ENCODE measurements at places on chromosomes 5 and 9.
A peak's percentile ranks its signal among the peaks of the same experiment; 100 is the strongest.

DNA sequence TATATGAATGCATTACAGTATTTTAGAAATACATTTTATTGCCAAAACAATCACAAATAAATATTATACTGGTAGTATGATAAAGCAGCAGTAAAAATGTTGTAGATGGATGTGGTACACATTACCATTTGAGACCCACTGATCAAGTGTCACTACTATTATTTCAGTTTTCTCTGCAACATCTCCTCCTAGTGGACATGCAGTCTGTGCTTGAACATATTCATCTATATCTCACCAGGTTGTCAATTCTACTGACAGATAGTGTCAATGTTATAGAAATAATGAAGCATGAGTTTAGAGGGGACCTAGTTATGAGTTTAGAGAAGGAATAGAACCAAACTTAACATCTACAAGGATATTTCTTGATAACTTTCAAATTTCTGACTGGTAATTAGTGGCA lies 39.2 kb upstream of the ELOVL7 start:
- DNase-seq, result peak; percentile 17

DNA sequence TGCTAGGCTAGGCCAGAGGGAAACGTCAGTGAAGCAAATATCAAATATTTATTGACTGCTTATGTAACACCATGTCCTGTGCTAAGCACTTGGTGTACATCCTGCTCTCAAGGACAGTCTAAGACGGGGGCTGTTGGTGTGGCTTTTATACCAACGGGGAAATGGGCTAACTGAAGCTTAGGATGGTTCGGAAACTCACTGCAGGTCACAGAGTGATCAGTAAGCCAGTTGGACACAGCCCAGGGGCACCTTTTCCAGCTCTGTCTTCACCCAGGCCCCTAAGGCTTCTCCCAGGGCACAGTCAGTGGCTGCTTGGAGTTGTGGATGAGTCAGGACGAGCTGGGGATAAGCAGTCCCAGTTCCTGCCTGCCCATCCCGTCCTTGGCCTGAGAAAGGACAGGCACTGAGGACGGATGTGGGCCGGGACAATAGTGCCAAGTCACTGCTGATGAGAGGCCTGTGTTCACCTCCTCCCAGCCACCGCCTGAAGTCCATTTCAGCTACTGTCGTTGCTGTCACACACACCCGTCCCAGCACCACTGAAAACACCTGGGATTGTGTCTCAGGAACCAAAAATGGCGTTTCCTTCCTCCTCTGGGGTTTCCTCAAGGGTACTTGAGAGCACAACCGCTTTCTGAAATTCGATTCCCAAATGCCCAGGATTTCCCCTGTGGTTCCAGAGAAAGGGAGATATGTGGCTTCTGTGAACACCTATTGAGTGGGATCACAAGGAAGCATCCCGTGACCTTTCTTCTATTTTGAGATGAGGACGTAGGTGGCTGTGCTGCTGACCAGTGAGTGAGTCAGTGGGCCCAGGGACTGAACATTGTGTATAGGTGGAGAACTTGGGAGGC lies 17.5 kb upstream of the SPRY4 start:
- DNase-seq, result no peak

- DNase-seq, result no peak
Observed at GRCh38 chr5:107470295-107470582, 200.5 kb downstream of the EFNA5 start.

DNA sequence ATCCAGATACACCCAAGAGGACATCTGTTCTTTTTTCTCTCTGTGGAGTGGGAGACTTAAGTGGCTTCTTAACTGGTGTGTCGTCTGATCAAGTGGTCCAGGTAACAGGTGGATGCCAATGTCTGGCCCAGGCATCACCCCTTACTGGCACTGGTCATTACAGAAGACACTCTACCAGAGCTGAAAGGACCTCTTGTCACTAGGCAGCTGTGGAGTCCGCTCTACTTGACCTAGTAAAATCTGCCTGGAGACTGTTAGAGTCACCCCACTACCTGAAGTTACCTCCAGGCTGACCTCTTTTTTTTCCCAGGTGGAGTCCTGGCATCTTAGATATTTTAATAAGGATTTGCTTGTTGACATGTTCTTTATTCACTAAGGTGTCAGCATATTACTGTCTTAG lies 22.5 kb downstream of the FXN start:
- DNase-seq, result no peak

DNA sequence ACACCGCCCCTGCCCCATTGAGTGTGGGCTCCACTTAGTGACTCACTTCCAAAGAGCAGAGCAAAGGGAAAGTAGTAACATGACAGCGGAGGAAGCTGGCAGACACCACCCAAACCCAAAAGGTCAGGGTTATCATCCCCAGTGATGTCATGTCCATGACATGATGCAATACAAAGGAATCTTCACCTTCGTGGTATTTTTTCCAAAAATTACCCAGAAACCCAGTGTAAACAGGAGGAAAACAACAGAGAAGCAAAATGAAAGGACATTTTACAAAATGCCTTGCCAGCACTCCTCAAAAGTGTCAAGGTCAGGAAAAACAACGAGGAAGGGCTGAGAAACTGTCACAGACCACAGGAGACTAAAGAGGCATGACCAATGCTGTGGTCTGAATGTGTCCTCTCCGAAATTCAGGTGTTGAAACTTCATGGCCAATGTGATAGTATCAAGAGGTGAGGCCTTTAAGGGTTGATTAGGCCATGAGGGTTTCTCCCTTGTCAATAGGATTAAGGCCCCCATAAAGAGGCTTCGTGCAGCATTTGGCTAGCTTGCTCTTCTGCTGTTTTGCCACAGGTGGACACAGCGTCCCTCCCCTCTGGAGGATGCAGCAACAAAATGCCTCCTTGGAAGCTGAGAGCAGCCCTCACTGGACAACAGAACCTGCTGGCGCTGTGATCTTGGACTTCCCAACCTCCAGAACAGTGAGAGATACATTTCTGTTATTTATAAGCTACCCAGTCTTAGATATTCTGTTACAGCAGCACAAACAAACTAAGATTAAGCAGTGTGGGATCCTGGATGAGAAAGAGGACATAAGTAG lies 30.5 kb upstream of the MED10 start:
- no peak for DNase-seq

GRCh38 chr9:20289423-20290010 lies 332.8 kb downstream of the MLLT3 start:
- DNase-seq, result no peak

DNA sequence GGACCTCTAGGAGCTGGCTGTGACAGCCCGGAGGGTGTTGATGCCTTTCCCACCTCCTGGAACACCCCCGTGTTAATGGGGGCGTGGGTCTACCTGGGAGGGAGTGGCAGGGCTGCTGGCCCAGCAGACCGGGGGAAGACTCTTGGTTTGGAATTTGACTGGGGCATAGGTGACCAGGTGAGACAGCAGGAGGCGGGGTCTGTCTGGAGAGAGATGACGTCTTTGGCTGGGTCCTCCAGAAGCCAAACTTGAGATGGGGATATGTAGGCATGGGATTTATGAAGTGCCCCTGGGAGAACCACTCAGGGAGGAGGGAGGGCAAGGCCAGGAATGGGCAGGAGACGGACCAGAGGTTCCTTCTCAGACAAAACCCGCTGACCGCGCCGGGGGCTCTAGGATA lies 42.6 kb downstream of the NEK6 start:
- DNase-seq, result no peak

DNA sequence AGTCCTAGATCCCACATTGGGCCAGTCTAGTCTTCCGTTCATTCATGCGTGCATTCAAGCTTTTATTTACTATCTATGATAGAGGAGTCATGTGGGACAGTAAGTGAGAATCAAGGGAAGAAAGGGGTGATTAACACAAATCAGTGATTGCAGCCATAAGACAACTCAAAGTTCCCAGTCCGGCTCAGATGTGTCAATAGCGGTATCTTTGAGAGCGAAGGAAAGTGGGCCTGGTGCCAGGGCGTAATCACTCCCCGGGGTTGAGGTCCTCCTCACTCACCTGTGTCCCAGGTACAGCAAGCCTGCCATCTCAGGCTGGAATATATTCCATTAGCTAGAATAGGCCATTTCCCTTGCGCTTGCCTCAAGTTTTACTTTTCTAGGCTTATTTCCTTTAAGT lies 196.3 kb downstream of the ATP10B start:
- no peak for DNase-seq

DNA sequence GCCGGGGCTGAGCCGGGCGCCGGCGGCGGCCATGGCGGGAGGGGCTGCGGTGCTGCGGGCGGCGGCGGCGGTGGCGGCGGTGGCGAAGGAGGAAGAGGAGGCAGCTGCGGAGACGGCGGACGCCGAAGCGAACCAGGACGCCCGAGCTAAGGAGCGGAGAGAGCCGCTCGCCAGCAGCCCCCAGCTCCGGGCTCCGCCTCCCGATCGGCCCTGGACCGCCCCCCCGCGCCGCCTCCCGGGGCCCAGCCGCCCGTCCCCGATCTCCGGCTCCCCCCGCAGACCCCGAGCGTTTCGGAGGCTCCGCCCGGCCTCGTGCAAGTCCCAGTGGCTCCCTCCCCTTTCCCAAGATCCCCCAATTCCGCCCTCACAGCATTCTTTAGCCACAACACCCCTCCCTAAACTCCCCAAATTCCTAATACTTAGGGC lies at the start of gene ASTN2:
Gene ASTN2 (minus strand): TSS at position 152 of the 426 bp plus-strand sequence. CDS start 119 bp downstream, at position 33.
- DNase-seq, result no peak

DNA sequence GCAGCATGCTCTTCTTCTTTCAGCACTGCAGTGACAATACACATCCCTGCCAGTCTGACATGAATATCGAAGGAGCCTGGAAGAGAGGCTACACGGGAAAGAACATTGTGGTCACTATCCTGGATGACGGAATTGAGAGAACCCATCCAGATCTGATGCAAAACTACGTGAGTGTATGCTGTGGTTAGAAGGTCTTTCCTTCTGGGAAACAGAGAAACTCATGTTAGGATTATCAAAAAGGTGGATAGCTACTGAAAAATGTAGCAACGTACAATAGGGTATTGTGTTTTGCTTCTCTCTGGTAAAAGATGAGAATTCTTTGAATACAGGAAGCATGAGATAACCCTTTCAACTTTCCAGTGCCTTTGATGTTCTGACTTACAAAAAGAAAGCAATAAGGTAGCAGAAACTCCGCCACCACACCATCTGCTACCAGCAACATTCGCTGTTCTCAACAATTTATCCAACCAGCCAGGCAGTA lies 133.3 kb downstream of the PCSK5 start:
- no peak for DNase-seq

- DNase-seq, result no peak
Observed at GRCh38 chr5:138922494-138922893, 47.4 kb upstream of the LRRTM2 start.

GRCh38 chr9:100699668-100700067 lies 121.8 kb downstream of the CAVIN4 start:
- DNase-seq, result no peak

- DNase-seq, result no peak
Observed at GRCh38 chr9:96680812-96681499, 25.8 kb upstream of the PRXL2C start.

- DNase-seq, result no peak
Observed at GRCh38 chr5:150559088-150559487, 51.2 kb downstream of the NDST1 start.

- DNase-seq, result peak; percentile 4
Observed at GRCh38 chr9:87812375-87813118, 70.1 kb upstream of the SPATA31E1 start.

DNA sequence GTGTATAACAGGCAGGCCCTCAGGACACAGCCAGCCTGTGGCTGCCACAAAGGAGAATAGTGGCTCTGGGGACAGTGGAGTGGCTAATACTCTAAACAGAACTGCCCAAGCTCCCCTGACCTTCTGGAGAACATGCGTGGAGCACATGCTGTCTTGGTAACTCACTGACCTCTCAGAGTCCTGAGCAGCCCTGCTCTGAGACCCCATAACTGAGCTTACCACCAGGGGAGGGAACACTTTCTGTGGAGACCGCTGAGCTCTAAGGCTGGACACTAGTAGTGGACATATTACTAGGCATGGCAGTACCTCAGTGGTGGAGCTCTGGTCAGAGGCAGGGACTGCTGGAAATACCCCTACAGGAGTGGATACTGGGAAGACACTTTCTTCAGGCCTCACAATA lies 60.2 kb upstream of the SPTLC1 start:
- no peak for DNase-seq
